ENCODE measurements at places on chromosomes 11 and 22.

- DNase-seq, result no peak
Observed at GRCh38 chr22:19177164-19178064, 1.1 kb downstream of the SLC25A1 start.

DNA sequence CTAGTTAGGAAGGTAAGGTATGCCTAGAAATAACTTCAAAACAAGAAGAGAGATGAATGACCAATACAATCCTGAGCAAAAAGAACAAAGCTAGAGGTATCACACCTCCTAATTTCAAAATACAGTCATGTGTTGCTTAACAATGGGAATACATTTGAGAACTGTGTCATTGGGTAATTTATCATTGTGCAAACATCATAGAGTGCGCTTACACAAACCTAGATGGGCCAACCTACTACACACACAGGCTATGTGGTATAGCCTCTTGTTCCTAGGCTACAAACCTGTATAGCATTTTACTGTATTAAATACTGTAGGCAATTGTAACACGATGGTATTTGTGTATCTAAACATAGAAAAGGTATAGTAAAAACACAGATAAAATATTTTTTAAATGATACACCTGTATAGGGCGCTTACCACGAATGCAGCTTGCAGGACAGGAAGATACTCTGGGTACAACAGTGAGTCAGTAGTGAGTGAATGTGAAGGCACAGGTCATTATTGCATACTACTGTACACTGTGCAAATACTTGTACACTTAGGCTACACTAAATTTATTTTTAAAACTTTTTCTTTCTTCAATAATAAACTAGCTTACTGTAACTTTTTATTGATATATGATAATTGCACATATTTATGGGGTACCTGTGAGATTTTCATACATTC, 48.2 kb downstream of the STK33 start:
- no peak for DNase-seq

GRCh38 chr11:70483077-70483861, 84.9 kb downstream of the CTTN start:
- no peak for DNase-seq

DNA sequence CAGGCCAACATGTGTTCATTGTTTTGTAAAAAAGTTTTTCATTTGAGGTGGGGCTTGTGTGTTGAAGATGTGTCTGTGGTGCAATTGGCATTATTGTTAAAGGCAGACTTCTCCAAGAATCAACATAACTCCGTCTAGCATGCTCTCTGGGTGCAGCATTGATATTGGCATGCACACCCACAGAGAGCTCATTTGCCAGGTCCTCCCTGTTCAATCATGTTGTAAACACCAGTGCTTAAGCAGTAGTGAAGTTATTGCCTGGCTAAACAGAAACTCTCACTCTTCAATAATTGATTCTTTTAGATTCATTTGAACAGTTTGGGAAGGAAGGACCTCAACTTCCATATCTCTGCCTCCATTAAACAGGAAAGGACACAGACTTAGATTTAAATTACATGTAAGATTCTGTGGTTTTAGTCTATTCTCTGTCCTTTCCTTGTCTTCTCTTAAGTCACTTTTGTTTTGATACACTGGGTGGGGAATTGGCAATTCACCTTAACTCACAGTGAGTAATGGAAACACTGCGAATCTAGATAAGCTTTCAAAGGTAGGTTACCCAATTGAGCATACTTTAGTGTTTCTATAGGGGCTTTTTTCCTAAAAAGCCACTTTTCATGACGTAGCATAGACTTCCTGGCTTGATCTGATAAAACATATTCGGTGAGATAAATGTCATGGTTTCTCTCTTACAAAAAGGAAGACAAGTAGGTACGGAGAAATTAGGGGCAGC, 30.8 kb upstream of the EXPH5 start:
- no peak for DNase-seq

GRCh38 chr11:95835351-95835750, 45.1 kb downstream of the CEP57 start:
- no peak for DNase-seq

GRCh38 chr22:38860283-38861169, 11.5 kb downstream of the CBX6 start:
- no peak for DNase-seq

- no peak for DNase-seq
Observed at GRCh38 chr11:36702330-36703054, 104.5 kb upstream of the RAG2 start.

DNA sequence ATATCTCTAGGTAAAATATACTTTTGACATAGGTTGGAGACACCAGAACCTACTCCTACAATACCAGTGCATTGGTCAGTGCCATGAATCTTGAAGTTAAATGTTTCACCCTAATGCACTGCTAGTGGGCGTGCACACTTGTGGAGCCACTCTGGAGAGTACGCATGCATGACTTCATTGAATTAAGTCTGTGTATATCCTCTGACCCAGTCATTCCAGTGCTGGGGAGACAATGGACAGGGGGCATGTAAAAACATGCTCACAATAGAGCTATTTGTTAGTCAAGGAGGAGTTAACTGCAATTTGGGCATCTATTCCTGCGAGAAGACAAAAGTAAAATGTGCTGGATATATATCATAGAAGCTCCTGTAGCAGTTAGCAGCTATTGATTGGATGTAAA, 335.4 kb upstream of the NCAM1 start:
- no peak for DNase-seq

- DNase-seq, result no peak
Observed at GRCh38 chr11:88404932-88405710, 67.6 kb upstream of the CTSC start.

GRCh38 chr22:50082961-50083461, 2.2 kb downstream of the MLC1 start:
- DNase-seq, result no peak

- no peak for DNase-seq
Observed at GRCh38 chr11:102457865-102458264, 5.3 kb upstream of the TMEM123 start.

GRCh38 chr11:103883856-103884255, 152.6 kb upstream of the DDI1 start:
- DNase-seq, result no peak

DNA sequence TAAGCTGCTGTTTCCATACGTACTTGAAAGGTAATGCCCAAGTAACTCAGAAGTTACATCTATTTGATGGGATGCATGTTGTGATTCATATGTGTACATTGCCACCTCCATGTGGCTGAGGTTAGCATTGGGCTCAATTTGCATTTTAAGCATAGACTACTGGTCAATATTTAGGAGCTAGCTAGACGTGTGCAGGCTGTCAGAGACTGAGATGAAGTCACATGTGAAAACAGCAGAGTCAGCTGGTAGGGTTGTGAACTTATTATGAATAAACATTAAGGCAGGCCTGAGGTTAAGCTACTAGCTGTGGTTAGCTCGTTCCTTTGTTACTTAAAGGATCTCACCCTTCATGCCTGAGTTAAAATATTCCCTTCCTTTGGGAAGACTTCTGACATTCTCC, 114.5 kb upstream of the MTNR1B start:
- no peak for DNase-seq

DNA sequence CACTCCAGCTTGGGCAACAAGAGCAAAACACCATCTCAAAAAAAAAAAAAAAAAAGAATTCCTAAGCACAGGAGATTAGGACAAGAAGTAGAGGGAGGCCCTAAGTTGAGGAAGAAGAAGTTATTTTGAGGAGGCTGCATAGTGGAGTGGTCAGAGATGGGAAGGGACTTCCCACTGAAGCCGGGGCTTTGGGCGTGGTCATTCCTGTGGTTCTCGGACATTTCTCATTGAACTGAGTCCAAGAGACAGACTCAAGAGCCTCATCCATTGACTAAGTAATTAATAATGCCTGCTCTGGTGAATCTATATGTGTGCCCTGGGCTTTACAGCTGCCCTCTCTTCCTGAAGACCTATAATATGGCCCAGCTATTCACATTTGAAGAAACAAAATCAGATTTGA, 53.2 kb upstream of the FTH1 start:
- no peak for DNase-seq

- no peak for DNase-seq
Observed at GRCh38 chr22:20026204-20026908, 5.4 kb downstream of the TANGO2 start.

DNA sequence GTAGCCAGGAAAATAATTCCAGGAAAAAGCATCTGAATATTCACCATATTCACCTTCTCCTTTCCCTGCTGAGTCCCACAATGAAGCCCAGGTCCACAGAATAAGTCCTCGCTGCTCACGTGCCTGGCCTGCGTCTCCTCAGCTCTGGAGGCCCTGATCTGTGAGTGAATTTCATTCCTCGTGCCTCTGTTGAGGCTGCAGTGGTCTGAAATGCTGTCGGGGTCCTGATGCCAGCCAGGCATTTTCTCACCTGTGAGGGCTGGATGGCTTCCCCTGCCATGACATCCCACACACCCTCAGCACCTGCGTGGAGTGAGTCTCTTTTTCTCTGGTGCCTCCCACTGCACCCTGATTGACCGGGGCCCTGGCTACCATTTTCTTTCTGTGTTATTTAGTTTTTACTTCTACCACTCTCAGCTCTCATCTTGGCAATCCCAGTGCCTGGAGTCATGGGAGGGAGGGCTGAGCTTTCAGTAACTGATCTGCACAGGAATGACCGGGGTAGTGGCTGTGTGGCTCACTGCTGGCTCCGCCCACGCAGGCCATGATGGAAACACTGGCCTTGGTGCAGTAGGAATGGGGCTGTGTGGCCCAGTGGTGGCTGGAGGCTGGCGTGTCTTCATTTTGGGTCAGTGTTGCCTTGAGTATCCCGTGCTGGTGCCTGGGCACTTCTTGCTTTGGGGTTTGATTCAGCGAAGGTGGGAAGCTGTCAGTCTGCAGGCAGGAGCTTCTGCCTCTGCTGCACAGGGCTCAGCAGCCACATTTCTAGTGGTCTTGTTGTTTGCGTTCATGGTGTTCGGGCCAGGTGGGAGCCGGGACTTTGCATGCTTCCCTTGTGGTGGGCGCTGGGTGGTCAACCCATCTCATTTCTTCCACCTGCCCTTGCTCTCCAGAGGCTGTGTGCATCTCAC, 807.2 kb downstream of the TBC1D22A start:
- DNase-seq, result no peak

GRCh38 chr22:50233223-50233622, 11.6 kb downstream of the TUBGCP6 start:
- DNase-seq, result no peak

DNA sequence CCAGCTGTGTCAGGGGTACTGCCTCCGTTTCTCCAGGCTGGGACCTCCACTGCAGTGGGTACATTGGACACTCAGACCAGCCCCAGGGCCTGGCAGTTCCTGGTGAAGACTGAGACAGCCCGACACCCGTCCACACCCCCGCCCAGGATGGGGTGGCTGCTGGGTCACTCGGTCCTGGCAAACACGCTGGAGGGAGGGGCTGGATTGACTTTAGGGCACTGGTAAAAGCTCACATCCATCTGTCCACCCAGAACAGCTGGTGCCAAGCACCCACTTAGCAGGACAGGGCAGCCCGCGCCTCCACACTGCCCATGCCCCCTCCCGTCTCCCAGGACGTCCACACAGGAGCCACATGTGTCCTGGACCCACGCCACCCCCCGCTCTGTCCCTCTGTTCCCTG, 10.7 kb upstream of the TBX1 start:
- no peak for DNase-seq

DNA sequence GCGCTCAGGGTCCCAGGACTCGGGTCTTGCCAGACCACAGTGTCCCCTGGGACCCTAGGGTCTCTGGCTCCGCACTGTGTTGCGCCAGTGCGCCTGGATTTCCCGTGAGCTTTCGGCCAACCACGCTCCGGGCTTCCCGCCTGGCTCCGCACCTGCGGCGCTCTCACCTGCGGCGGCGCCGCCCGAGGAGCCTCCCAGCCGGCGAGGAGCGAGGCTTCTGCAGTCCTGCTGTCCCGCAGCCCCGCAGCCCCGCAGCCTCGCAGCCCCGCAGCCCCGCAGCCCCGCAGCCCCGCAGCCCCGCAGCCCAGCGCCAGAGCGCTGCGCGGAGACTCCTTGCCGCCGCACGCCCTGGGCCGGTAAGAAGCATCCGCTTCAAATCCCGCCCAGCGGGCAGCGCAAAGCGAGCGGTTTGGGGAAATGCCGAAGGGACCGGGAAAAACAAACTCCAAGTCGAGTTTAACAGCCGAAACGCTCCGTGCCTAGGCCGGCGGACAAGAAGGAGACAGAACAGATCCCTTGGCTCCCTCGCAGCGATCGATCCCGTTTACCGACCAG, 939 bp downstream of the ALX4 start:
- DNase-seq, result no peak

DNA sequence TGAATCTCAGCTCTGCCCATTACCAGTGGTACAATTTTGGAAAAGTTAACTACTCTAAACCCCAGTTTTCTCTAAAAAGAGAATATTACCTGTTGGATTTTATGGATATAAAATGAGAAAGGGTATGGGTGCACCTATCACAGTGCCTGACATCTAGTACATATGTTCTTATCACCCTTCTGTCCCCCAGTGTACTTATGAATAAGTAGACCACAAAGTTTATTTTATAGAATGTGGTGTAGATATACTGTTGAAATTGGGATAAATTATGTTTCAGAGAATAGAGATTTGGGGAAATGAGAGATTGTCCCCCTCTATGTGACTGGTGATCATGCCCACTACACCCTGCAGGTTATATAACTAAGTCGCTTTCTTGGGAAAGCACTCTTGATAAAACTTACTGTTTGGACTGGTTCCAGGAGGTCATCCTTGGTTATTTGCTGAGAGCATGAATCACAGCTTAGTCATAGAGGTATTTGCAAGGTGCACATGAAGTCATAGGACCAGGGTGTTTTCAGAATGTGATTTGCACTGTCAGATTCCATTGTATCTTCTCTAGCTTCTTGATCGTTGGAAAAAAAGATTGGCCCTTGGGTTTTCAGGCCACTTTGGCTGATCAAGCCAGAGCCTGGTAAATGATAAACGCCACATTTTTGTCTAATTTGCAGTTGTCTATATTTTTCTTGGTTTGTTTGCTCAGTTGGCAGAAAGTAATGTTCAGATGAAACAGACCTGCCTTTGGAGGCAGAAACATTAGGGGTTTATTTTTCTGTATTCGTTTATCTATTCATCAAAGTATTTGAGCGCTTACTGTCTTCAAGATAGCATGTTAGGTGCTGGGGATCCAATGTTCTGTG, 21.3 kb downstream of the STX3 start:
- no peak for DNase-seq

- no peak for DNase-seq
Observed at GRCh38 chr11:95674657-95675358, 114.8 kb downstream of the FAM76B start.

GRCh38 chr22:30884211-30885000, 84.2 kb downstream of the MORC2 start:
- no peak for DNase-seq

DNA sequence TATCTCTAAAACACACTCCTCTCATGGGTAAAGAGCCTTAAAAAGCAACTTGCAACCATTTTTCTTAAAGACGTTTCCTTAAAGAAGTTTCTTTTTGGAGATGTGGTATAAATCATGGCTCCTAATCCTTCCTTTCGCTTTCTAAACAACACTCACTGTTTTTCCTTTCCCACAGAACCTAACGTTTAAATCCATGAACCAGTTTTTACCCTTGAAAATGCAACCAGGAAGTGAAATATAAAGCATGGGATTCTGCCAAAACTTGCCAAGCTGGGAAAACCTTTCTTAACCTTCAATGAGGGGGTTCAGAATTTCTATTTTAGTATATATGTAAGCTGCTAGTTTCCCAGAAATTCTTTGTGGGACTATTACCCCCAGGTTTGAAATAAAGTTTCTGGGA, 8.6 kb downstream of the PLEKHA7 start:
- DNase-seq, result no peak

- DNase-seq, result no peak
Observed at GRCh38 chr11:27118949-27119348, 78.3 kb downstream of the BBOX1 start.
